Progenitor cell of endocrine pancreas (in vitro differentiated cells): ENCODE measurements at places on chromosomes 3 and 15.

DNA sequence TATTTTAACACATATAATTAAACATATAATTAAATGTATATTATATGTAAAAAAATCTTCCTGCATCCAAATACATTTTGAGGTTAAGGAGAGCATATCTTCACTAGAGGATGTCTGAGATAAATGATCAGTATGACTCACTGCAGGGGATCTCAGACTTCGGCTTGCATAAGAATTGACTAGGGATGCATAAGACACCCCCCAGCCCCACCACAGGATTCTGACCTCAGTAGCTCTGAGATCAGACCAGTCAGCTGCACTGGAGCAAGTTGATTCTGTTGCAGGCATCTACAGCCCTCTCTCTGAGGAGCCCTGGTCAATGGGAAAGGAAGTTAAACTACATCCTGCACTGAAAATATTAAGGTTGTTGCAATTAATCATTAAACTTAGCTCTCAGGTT, 29.0 kb upstream of the TBC1D21 start:
- no peak for DNase-seq

GRCh38 chr3:187943677-187944389, 198.6 kb upstream of the BCL6 start:
- DNase-seq = no peak

GRCh38 chr15:68114356-68114755, 60.2 kb downstream of the PIAS1 start:
- DNase-seq = no peak

GRCh38 chr3:131702146-131702545, 199.4 kb upstream of the MRPL3 start:
- DNase-seq = no peak

DNA sequence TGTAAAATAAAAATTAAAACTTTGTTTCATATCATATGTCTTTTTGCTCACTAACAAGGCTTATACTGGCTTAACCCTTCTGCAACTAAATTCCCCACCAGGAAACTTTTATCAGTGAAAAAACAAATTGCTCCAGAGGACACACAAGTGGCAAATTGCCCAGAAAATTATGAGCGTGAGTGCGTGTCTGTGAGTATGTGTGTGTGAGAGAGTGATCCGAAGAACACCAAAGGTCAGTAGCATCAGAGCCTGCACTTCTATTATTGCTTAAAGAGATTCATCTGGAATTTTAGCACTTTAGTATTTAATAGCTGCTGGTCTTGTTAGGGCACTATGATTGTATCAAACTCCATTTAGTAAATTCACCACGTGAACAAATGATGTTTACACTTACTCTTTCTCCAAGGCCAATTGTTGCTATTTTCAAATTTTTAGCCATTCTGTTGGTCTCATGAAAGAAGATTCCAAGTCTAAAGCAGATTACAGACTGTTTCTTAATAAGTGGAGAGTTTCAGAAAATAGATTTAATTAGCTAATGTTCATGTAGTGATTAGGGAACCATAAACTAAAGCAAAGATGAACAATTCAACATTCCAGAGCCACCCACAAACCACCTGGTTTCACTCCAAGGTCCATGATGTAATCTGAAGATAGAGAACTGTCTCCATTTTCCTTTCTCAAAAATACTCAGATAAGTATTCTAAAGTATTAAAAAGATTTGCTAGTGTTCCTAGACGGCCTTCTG, 91.1 kb upstream of the IL12A start:
- DNase-seq = no peak

DNA sequence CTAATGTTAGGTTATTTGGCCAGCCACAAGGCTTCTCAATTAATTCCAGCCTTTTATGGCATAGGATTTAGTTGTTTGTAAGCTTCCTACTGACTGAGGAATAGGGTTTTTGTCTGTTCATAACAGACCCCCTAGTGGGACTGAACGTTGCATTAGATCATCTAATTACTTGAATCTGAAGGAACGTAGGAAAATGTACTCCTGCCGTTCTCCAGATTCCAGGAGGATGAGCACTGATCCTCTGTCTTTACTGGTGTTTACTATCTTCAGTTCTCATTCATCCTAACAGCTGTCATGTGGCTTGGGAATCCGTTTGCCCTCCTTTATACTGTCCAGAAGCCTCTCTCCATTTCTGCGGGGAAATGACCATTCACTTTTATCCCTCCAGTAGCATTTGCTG, 52.7 kb downstream of the RAD54L2 start:
- DNase-seq = no peak

GRCh38 chr3:146223401-146224373, 27.2 kb downstream of the PLSCR4 start:
- DNase-seq = no peak

- no peak for DNase-seq
These were observed 25.4 kb upstream of the PSMD6 start for GRCh38 chr3:64048631-64049061.

DNA sequence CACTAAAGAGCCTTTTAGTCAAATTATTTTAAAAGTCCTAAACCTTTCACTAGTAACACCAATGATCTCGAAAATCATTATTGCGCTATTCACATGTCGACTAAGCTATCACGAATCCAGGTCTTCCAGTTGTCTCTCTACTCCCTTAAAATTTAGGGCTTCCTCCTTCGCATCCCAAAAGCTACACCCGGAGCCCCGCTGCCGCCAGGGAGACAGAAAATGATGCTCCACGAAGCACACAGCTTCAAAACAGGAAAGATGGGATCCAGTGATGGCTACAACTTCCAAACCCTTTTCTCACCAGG, 253 bp downstream of the IFT80 start:
- DNase-seq = no peak

DNA sequence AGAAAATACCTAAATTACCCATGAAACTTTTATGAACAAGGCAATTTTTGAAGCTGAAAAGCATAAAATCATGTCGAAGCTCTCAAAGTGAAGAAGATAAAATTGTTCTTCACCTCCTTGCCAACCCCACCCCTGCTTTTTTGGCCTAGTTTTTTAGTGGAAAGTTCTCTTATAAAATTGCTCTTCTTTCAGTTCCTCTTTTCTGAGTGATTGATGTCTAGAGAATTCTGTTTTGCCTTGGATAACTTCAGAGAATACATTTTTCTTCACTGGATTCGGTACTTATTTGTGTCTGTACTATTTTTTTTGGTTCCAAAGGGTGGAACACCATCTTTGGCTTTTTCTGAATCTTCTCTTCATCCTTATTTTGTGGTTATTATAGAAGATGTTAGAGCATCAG, 25.0 kb upstream of the PYDC2 start:
- DNase-seq = no peak

- DNase-seq = no peak
These were observed 8.6 kb downstream of the GOLGB1 start for GRCh38 chr3:121740896-121741295.

GRCh38 chr3:5423523-5423922, 236.0 kb downstream of the EDEM1 start:
- no peak for DNase-seq

DNA sequence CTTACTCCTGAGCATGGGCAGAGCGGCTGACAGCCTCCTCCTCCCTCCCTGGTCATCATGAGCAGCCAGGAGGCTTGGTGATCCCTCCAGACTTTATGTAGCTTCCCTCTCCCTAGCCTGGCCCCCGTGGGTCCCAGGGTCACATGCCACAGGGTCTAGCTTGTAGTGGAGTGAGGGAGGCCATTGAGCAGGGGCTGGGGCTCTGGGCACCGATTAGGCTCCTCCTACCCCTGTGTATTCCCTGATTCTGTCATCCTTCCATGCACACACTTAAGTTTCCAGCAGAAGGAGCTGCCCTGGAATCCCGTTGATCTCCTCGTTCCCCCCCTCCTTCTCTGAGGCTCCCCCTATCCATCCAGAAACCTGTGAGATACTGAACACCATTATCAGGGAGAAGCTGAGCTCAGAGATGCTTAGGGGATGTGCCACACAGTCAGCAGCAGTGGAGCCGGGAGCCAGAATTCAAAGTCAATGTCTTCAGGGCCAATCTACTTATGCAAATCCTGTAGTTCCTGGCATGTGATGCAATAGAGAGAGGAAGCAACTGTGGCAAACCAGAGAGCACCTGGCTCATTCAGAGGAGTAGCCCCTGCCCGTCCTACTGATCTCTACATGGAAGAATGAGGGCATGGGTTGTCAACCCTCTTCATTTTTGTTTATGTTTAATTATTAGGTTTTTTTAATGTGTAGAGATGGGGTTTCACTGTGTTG, 17.2 kb downstream of the CCDC33 start:
- DNase-seq = no peak

- DNase-seq = no peak
These were observed 1.6 kb upstream of the ABI3BP start for GRCh38 chr3:100994809-100995208.
